ENCODE measurements at places on chromosomes 1 and 21.

GRCh38 chr1:163772246-163772645, 450.5 kb downstream of the NUF2 start:
- DNase-seq, result no peak

GRCh38 chr1:81590171-81590570, 210.6 kb upstream of the ADGRL2 start:
- DNase-seq, result no peak

GRCh38 chr1:208476846-208477170, 232.6 kb upstream of the PLXNA2 start:
- no peak for DNase-seq

DNA sequence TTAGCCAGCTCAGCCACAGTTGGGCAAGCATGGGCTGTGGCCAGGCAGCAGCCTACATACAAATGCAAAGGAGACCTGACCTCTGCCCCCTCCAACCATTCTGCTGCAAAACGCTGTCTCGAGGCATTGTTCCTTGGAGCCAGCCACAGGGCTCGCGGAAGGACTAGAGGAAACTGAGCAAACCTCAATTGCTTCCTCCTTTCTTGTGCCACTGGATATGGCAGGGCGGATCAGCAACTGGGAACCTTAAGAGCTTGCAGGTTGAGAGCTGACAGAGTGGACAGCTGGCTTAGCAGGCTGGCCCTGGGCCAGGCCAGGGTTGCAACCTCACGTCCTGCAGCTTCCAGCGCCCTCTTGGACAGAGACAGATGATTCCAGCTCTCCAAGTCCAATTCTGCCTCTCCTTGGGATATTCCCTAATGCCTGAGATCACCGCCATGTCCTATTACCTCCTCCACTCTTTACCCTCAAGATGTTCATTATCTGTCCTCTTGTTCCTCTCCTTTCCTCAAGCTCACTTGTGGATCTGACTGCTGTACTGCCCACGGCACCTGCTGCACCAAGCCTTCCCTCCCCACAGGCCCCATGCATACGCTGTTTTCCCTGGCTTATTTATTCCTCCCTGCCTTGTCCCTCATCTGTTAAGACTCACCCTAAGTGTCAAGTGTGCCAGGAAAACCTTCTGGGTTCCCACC, 67.5 kb downstream of the SDC3 start:
- no peak for DNase-seq

DNA sequence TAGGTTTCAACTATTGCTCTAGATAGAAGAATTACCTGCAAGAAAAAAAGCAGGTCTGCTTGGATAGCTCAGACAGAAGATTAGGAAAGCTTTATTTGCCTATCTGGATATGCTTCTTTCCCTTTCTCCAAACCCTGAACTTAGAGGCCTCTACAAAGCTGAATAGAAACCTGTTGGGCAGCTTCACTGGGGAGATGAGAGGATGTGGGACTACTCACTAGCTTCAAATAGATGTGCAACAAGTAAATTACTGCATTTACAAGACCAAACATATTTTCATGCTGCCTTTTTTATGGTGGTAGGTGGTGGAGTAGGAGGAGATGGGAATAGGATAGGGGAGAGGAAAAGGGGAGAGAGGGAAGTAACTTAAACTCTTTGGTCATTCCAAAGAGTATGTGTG, 6.4 kb downstream of the CLCA2 start:
- DNase-seq, result no peak

GRCh38 chr1:94621395-94621794, 79.8 kb upstream of the F3 start:
- DNase-seq, result no peak

DNA sequence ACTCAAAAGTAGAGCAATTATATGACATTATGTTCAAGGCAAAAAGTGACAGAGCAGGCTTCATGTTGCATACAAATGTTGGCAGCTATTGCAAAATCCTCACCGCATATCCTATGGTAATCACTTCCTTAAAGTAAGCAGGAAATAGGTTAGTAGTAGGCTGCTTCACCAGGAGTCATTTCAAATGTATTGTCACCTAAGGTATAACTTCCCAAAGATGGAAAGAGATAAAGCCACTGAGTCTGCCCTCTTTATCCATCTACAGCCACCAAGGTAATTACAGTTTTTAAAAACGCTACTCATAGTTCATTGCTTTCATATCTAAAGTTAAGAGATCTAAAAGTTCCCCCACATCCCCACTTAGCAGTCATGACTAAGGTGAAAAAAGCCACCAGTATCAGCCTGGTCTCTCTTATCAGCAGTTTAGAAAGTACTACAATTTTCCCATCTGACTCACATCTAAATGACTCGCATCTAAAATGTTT, 31.6 kb upstream of the UBE2U start:
- DNase-seq, result no peak

- DNase-seq, result no peak
Observed at GRCh38 chr1:246651012-246651695, 73.1 kb upstream of the SCCPDH start.

GRCh38 chr1:225946803-225947202, 5.8 kb upstream of the LEFTY2 start:
- no peak for DNase-seq

DNA sequence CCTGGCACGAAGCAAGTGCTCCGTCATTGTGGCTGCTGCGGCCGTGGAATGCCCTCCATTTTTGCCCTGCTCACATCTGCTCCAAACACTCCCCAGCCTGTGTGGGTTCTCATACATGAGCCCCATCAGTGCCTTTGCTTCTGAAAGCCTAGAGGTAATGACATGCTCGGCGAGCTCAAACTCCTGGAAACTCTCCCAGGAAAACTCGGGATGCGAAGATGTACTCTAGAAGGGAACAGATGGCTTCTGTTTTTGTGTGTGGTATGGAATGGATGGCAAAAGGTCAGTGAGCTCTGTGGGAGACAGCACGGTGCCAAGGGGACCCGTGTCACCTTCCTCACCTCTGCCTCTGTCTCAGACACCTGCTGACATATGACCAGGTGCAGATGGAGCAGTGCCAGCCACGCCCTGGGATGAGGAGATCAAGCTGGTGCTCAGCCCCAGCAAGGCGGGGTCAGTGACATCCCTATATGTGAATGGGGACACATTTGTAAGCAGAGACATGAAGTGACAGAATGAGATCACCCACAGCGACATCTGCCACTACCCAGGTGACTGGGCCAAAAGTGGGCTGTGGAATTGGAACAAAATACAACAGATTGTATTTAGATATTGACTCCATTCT, 84.1 kb upstream of the COX20 start:
- no peak for DNase-seq

- DNase-seq, result no peak
Observed at GRCh38 chr21:41776778-41777177, 9.9 kb upstream of the RIPK4 start.

DNA sequence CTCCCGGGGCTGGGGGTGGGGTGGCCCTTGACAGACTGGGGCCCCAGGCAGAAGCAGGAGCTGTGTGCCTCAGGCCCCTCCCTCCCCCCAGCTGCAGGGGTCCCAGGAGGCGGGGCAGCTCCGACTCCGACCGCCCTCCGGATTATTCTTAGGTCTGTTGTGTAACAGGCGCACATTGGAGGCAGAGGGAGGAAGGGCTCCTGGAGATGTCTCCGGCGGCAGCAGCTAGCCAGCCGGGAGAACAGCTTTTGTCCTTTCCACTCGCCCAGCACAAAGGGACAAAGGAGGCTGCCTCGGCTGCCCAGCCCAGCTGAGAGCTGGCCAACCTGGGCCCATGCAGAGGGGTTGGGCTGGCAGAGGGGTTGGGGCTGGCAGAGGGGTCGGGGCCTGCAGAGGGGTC, 29.7 kb upstream of the PLCH2 start:
- no peak for DNase-seq

DNA sequence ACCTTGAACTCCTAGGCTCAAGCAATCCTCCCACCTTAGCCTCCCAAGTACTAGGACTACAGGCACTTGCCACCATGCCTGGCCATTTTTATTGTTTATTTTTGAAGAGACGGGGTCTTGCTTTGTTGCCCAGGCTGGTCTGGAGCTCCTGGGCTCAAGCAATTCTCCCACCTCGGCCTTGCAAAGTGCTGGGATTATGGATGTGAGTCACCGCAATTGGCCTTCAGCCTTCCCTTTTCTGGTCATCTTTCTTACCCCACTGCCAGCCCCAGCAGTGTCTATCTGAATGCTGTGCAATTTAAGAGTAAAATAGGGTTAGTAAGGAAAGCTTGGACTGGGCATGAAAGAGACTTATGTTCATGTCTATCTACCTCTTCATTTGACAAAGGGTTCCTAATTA, 6.1 kb upstream of the KLF17 start:
- no peak for DNase-seq

- no peak for DNase-seq
Observed at GRCh38 chr1:94000510-94001282, 91.5 kb upstream of the GCLM start.

GRCh38 chr1:46081619-46082018, 50.8 kb downstream of the PIK3R3 start:
- no peak for DNase-seq

DNA sequence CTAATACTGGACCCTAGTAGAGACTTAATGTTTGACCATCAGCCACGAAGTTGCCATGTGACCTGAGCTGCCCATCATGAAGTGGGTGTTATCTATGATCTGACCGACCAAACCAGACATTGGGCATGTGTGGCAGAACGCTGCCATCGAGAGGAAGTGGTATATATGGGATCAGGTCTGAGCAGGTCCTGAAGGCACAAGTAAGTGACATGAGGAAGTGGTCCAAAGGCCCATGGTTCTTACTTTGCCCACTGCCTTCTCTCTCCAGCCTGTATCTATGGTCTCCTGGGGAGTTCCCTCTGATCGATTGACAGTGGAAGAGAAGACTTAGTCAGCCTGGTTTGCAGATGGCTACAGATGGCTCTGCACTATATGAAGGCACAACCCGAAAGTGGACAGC, 7.9 kb downstream of the SPSB1 start:
- no peak for DNase-seq

DNA sequence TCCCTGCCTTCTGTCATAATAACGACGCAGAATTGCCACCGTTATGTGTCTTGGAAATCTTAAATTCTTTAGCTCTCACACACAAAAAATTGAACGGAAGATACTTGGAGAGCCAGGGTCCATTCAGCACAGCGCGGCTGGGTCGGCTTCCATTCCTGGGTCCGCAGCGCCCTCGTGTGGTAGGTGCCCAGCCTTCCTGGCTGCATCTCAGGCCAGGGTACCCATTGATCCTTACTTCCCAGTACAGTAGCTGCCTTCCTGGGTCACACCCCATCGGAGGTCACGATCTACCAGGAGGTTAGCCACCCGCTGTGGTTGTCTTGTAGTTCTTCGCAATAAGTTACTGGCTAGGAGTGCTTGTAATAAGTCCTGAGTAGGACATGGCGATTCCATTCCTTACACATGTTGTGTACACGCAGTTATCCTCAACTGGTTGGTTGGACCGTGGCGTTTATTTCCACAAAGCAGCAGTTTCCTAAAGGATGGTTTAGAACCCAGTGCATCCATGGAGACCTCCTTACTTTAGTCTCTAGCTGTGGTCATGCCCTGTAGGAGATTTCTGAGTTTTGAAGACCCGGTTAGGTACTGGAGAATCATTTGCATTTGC, 9.9 kb upstream of the MTARC1 start:
- peak; percentile 63 for DNase-seq

DNA sequence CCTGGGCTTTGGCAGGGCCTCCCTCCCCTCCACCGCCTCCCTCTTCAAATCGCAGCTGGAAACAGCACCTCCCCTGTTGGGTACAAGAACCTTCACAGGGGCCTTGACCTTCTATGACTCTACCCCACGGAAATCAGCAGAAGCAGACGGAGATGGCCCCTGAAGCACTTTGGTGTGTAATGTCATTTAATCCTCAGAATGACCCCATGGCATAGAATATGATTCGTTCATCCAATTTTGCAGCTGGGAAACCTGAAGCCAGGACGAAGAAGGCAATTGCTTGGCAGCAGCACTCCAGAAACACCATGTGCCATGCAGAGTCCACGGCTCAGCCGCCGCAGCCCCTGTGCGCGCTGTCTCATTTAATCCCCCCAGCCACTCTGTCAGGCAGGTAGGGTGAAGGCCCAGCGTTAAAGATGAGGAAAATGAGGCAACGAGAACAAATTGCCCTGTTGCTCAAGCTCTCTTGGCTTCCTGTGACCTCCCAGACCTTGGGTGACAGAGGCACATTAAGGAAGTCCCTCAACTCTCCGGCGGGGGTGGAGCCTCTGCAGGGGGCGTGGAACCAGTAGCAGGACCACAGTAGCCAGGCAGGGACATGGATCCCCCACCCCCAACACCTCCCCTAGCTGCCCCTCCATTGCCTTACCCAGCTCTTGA, 25.8 kb upstream of the LAPTM5 start:
- no peak for DNase-seq

GRCh38 chr1:234551032-234551378, 59.0 kb downstream of the IRF2BP2 start:
- DNase-seq, result no peak

GRCh38 chr1:86288586-86289147, 107.5 kb downstream of the ODF2L start:
- no peak for DNase-seq

DNA sequence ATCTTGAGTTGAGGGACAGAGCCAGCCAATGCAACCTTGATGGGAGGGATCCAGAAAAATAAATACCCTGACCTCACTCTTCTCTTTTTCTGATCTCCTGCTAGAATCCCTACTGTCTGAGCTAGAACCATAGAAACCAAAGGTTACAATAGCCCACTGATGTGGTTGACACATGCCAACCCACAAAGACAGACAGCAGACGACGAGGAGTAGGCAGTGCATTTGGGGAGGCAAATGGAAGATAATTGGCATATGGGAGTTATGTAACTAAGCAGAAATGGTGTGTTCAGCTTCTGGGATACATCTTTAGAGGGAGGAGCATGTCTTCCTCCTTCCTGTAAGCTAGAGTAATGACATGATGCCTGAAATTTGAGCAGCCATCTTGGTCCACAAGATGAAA, 171.7 kb upstream of the FGGY start:
- DNase-seq, result no peak

- DNase-seq, result no peak
Observed at GRCh38 chr1:93594603-93594880, 87.1 kb downstream of the BCAR3 start.

DNA sequence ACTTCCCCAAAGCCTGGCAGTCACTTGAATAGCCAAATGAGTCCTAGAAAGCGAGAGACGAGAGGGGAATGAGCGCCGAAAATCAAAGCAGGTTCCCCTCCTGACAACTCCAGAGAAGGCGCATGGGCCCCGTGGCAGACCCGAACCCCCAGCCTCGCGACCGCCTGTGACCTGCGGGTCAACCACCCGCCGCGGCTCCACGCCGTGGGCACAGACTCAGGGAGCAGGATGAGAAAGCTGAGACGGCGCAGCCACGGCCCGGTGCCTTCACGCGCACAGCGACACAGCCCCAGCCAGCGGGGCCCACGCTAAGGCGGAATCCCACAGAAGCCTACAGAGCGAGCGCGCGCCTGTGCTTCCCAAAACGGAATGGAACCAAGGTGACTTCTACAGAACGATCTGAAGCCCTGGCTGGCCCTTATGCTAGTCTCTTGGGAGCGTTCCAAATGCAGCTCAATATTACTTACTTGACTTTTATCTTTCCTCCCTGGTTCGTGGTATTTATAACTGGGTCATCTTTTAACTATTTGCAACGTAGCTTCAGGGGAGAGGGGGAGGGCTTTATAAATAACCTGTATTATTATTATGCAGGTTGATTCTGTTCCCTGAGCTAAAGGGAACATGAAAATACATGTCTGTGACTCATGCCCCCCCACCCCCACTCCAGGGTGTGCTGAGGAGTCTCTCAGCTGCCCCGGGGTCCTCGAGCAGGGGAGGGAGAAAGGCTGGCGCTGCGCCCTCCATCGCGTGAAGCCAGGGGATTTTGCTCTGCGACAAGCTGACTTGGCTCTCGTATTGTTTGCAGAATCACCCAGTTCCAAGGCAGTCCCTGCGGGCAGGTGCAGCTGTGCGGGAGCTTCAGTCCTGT, 1.7 kb downstream of the TSPEAR start:
- DNase-seq, result no peak

All from stimulated activated CD8-positive, alpha-beta memory T cell treated with anti-CD3 and anti-CD28 coated beads, Interleukin-2, amount 100 ng/mL, for 48 hours (primary cell).